NCI-H1417 (cell line): ENCODE measurements at places on chromosomes 5 and 9.
A peak's percentile ranks its signal among the peaks of the same experiment; 100 is the strongest.

GRCh38 chr5:178104492-178104891 is 8.8 kb upstream of the N4BP3 start:
- no peak for DNase-seq

DNA sequence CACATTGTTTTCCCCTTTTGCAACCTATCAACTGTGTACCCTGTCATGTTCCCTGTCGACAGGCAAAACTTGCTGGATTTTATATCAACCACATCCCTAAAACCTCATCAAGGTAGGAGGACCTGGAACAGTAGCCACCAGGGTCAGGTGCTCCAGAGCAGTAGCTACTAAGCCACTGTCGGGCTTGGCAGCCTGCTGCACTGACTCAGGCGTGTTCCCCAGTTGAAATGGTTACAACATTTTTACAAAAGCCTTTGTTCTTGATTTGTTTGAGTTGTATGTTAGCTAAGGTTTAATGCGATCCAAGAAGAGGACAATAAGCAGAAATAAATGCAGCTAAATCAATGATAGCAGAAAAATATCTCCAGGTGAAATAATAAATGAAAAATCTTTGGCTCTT is 407.4 kb upstream of the TLE4 start:
- DNase-seq = no peak

DNA sequence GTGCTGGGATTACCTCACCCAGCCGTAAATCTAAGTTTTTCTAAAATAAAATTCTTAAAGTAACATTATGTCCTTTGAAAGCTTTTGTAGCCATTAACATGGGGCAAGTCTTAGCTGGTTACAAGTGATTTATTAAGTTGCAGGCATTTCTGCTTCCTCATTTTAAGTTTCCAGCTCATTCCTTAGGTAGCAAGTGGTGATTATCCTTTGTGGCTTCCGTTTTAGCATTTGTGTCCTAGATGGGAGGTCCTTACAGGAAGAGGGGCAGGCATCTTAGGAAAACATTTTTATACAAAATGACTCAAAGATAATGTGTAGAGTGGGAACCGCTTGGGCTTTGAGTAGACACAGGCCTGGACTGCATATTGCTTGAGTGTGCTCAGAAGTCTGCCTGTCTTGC is 35.0 kb upstream of the ROPN1L start:
- no peak for DNase-seq

- no peak for DNase-seq
These were observed 50.0 kb downstream of the GDA start for GRCh38 chr9:72199238-72199637.

DNA sequence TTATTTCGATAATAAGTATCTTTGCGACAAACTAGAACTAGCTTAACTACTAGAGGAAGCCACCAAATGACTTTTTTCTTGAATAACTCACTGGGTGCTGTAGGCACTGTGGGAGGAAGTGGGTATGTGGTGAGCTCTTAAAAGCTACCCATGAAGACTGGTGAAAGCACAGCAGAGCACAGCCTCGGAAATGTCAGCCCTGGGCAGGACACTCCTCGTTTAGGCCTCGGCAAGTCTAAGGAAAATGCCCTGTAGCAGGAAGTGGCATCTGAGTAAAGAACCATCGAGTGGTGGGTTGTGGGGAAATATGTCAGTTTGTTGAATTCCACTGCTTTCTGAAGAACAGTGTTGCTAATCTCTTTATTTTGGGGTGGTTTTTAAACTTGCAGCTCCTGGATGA is 44.0 kb upstream of the NCS1 start:
- no peak for DNase-seq

GRCh38 chr5:2381861-2382260 is 369.6 kb downstream of the IRX2 start:
- DNase-seq = no peak

DNA sequence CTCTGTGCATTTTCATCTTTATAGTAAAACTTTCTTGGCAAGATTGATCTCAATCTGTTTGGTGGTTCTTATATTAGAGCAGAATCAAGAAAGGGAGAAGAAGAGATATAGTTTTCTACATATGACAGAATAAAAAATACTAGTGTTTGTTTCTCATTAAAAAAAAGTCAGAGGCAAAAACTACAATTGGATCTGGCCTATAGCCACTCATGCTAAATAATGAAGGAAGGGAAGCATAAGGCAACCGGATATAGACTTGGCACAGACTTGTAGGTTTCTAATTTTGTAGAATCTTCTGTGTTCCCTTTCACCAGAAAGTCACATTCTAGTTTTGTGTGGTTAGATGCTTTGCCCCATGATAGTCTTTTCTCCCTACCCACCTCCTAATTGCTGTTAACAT is 306.2 kb downstream of the PIK3R1 start:
- DNase-seq = no peak

DNA sequence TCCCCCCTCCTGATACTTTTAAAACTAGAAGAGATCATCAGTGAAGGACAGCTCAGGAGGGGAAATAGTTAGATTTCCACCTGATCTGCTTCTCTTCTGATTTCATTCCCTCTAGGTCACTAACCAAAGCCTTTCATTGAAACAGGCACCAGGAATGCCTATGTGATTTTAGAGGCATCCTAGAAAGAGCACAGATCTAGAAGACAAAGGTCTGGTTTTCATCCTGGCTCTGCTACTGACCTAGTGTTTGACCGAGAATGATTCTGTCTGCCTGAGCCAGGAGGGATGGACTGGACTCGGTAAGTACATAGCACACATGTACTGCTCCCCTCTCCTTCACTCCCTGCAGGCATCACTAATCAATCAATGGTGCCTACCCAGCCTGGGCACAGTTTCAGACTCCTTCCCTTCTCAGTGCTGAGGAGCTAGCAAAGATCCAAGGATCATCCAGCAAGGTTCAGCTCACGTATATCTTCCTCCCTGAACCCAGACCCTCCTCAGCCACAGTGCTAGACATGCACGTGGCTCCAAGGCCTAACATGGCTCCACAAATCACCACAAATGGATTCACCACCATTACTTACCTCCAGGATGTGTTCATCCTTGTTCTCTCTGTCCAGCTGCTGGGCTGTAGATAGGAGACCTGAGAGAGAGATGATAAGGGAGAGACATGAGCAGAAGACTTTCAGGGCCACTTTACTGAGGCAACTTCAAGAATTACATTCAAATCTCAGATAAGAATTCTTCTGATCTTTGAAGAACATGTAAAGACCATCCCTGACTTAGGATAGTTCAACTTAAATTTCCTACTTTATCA is 35.2 kb downstream of the FAT2 start:
- no peak for DNase-seq

GRCh38 chr5:34843497-34843896 is 4.5 kb downstream of the TTC23L start:
- no peak for DNase-seq

- no peak for DNase-seq
These were observed 534.5 kb downstream of the BNC2 start for GRCh38 chr9:16335788-16336580.

- DNase-seq = no peak
These were observed 110.5 kb downstream of the SV2C start for GRCh38 chr5:76193635-76194034.

GRCh38 chr5:142439207-142439860 is 114.5 kb upstream of the SPRY4 start:
- DNase-seq = no peak

DNA sequence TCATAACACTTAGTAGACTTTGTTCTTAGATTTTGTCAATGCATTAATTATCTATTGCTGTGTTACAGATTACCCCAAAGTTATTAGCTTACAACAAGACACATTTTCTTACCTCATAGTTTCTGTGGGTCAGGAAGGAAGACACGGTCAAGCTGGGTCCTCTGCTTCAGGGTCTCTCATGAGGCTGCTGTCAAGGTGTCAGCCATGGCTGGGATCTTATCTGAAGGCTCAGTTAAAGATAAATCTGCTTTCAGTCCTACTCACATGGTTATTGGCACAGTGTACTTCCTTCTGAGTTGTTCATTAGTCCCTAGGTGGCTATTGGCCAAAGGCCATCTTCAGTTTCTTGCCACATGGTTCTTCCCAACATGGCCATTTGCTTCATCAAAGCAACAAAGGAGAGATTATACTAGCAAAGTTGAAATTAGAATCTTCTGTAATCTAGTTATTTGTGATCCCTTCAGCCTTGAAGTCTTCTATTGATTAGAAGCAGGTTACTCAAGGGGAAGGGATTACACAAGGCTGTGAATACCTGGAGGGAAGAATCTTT is 25.2 kb downstream of the TDRD7 start:
- DNase-seq = no peak

- DNase-seq = peak; percentile 15
These were observed 20.2 kb upstream of the TJP2 start for GRCh38 chr9:69153707-69154521.

GRCh38 chr5:32249668-32250067 is 63.1 kb downstream of the MTMR12 start:
- DNase-seq = no peak

DNA sequence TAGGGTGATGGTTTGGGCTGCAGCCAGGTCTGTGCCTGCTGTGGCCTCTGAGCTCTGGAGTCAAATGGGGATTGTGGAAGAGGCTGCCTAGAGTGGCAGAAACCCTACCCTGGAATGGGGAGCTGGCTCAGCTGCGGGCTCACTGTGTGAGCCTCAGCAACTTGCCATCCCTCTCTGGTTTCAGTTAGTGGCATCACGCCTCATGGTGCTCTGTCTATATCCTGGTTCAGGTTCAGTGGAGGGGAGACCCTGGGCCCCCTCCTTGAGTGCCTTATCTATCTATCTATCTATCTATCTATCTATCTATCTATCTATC is 132.6 kb downstream of the PHF2 start:
- DNase-seq = no peak

GRCh38 chr5:179160584-179160983 is 100.4 kb downstream of the ZNF354C start:
- DNase-seq = no peak

DNA sequence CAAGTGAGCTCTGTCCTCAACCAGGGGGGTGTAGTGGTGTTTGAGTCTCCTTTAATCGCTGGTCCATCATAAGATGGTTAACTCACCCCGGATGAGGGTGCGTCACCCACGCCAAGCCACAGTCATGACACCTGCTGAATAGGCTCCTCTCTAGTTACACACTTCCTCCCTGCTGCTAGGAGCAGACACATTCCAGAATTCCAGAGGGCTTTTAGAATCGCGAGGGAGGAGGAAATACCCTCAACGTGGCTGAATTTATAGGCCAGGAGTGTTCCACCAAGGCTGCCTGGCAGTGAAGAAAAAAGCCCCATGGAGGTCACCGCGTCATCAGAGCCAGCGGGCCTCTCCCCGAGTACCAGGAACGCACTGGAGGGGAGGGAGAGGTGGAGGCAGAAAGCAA is 5.1 kb downstream of the GLRX start:
- no peak for DNase-seq

DNA sequence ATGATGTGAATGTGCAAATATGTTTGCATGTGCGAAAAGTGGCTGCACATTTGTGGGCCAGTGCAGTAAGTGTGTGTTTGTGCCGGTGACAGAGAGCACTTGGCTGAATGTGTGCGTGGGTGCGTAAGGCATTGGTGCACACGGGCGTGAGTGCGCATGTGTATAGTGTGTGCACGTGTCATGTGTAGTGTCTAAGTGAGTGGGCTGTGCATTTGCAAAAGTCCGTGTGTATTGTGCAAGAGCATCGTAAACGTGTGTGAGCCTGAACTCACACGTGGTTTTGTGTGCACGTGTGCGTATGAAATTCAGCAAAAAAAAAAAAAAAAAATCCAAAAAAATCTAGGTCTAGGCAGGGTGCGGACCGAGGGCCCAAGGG is 6.5 kb upstream of the EBF1 start:
- no peak for DNase-seq

DNA sequence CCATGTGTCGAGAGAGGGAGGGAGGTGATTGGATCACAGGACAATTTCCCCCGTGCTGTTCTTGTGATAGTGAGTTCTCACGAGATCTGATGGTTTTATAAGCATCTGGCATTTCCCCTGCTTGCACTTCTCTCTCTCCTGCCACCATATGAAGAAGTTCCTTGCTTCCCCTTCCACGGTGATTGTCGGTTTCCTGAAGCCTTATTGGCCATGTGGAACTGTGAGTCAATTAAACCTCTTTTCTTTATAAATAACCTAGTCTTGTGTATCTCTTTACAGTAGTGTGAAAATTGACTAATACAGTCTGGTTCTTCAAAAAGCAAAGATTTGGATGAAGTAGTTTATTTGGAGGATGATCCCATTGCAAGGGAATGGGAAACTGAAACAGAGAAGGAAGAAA is 11.3 kb upstream of the MIER3 start:
- DNase-seq = no peak

- peak; percentile 99 for DNase-seq
These were observed at the start of gene CCT5 for GRCh38 chr5:10249948-10250805. Gene CCT5 (plus strand): TSS chr5:10250280. CDS start chr5:10250341, 61 bp downstream.

GRCh38 chr5:142082182-142082781 is 26.3 kb upstream of the NDFIP1 start:
- DNase-seq = no peak

DNA sequence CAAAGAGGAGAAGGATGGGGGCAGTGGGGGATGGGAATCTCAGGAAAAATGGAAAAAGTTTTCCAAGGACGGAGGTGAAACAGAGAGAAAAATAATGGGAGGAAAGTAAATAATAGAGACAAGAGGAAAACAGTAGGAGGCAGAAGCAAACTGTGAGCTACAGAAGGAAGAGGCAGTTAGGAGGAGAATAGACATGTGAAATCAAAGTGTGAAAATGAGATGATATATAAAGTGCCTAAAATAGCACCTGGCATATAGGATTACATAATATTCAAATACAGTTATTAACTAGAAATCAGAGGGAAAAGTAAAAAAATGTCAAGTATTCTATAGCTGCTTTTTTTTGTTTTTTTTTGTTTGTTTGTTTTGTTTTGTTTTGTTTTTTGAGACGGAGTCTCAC is 44.0 kb upstream of the PLIN2 start:
- no peak for DNase-seq

- no peak for DNase-seq
These were observed 31.5 kb downstream of the GOLGA2 start for GRCh38 chr9:128244091-128244836.

DNA sequence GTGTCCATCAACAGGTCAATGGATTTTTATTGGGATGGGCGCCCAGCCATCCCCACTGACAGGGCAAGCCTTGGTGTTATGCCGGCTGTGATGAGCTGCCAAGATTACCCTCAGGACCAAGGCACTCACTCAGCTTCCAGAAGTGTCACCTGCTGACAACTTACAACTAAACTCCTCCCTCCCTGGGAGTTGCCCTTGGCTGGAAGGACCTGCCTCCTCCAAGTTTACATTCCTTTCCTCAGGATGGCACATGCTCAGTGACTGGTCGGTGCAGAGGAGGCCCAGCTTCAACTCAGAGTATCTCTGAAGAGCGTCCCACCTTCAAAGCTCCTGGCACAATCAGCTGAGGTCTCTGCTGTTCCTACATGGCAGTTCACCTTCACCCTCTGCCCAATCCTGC is 52.5 kb upstream of the ZBTB43 start:
- DNase-seq = no peak

- no peak for DNase-seq
These were observed 54.6 kb downstream of the NLN start for GRCh38 chr5:65776441-65777141.

DNA sequence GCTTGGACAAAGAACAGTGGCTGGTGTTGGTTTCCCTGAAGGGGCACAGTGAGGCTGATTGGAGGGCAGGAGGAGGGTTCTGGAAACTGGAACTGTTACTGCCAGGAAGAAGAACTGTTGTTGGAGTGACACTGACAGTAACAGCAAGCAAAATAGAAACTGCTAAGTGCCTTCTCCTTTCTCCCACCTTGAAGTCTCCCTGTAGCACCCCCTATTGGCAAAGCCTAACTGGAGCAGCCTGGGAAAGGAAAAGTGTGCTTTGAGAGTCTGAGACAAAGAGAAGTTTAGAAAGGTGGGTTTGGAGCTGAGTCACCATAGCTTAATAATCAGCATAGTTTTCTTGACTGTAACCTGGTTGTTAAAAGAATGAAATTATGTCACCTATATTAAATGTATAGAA is 2.5 kb upstream of the TMEM174 start:
- DNase-seq = no peak
